Right ventricle myocardium superior (tissue), 1 donor: ENCODE measurements at places on chromosomes 5 and 9.

DNA sequence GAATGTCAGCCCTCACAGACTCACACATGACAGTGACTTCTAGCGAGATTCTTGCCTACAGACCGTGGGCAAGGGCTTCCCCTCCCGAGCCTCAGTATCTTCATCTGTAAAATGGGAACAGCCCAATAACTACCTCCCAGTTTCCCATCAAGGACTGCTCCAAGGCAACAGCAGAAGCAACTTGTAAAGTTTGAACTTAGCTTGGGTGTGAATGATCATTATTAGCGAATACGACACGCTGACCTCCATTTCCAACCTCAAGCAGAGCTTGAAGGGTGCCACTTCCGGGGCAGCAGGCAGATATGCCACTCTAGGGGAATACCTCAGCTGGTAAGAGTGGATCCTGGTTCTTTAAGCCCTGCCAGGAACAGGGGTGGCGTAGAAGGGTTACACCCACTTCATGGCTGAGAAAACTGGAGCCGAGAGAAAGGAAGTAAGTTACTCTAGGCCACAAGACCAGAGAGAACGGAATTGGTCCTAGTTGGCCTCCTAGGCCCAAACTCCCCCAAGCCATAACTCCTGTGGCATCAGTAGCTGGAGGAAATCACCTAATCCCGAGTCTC is 2.0 kb downstream of the RNF44 start:
- DNase-seq: no peak

GRCh38 chr9:120925535-120926396 is 830 bp downstream of the TRAF1 start:
- peak; percentile 53 for DNase-seq

DNA sequence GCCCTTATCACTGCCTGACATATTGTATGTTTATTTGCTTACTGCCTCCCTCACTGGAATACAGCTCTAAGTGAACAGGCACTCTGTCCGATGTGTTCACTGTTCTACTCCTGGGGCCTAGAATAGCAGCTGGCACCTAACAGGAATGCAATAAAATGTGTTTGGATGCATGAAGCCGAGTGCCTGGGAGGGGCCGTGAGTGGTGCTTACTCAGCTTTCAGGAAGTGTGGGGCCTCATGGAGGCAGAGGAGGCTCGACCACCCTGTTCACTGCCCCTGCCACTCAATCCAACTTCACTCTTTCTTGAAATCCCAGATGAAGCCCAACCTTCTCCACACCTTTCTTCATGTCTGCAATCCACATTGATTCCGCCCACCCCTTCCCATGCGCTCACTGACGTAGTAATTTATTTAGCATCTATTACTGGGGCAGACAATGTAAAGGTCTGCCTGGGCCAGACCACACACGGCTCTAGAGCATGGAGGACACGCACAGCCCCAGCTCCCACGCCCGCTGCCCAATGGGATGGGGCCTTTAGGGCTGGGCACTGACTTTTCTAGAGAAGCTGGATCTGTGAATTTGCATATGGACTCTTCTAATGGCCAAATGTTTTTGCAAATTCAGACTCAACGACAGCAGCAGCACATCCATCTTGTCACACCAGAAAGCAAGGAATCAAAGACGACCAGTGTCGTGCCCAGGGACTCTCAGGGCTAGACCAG is 21.3 kb downstream of the TBC1D9B start:
- DNase-seq: no peak

- DNase-seq: no peak
These were observed 164.8 kb downstream of the EPB41L4A start for GRCh38 chr5:112254303-112254702.

DNA sequence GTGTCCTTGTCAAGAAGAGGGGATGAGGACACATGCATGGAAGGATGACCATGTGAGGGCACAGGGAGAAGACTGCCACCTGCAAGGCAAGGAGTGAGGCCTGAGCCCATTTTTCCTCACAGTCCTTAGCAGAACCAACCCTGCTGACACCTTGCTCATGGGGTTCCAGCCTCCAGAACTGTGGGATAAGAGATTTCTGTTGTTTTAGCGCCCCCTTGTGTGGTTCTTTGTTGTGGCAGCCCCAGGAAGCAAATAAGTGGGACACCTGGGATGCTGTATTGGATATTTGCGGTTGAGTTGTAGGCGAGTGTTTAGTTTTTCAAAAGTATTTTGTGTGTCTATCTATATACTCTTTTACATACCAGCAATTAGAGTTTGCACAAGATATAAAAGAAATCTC is 206.4 kb downstream of the NXNL2 start:
- no peak for DNase-seq

- DNase-seq: peak; percentile 78
These were observed 45.6 kb downstream of the FOXI1 start for GRCh38 chr5:170151097-170151831.

DNA sequence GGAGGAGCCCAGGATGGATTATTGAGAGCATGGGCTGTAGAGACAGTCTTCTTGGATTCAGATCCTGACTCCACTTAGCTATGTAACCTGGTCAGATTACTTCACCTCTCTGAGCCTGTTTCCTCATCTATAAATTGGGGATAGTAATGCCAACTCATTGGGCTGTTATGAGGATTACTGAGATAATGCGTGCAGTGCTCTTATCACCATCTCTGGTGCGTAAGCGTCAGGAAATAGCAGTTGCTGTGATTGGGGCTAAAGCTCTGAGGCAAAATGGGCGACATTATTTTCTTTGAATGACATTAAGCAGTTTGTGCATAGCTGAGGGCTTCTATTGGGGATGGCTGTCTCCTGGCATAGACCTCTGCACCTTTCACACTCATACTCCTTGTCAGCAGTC is 995 bp upstream of the MSMP start:
- no peak for DNase-seq

DNA sequence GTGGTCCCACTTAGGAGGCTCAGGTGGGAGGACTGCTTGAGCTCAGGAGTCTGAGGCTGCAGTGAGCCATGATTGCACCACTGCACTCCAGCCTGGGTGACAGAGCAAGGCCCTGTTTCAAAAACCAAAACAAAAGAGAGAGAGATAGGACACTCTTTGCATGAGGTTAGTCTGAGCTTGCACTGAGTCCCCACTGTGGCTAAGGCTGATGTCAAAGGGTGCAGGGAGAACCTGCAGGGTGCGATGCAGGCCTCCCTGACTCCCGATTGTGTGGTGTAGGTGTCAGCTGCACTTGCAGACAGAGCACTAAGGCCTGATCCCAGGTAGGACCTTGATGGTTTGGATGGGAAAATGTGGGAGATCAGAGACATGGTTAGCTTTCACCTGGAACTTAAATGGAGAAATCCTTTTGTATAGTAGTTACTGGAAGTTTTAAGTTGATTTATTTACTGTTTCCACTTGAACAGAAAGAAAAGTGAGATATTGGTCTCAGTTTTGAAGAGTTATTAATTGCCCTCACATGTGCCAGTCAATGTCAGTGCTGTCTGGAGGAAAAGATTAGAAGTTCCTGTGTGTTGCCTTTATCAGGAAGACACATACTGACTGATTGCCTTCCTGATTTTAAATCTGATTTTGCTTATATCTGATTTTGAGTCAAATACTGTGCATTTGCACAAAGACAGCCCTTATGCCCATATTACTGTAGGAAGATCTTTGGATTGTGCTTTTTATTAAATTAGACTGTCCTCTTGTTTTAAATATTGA is 260.0 kb downstream of the MAST4 start:
- no peak for DNase-seq

DNA sequence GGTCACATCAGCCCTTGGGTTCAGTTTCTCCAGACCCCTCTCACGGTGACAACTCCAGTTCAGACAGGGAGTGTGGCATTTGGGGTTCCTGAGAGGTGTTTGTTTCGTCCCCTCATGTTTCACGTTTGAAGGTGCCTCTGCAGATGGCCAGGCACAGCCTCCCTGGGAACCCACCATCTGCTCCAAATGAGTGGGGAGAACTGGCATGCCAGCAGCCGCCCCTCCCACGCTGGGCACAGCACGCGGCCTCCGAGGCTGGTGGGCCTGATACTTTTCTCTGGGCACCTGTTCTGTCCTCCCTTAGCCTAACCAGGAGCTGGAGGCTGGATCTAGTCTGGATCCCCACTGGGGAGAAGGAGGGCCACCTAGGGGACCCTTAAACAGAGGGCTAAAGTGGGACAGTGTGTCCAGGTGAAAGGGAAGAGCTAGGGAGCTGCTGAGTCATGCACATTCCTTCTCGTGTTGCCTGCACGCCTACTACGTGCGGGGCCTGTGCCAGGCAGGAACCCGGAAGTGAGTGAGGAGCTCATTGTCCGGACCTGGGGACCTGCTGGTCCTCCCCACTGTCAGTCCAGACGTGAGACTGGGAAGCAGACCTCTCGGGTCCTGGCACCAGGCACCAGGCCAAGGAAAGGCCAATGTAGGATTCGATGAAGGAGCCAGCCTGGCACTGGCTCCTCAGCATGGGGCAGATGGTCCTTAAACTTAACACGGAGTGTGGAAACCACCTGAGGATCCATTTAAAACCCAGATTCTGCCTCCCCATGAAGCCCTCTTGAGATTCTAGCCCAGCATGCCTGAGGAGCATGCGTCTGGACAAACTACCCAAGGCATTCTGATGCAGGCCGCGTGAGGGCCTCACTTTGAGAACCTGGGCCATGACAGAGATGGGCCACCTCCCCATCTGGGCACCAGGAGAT is 11.7 kb downstream of the DNM1 start:
- no peak for DNase-seq

- DNase-seq: peak; percentile 71
These were observed 65.4 kb upstream of the TNFSF8 start for GRCh38 chr9:114995681-114996221.

GRCh38 chr5:87361536-87362213 is 51.1 kb downstream of the CCNH start:
- DNase-seq: no peak

GRCh38 chr9:122265149-122265915 is 650 bp downstream of the MRRF start:
- no peak for DNase-seq

DNA sequence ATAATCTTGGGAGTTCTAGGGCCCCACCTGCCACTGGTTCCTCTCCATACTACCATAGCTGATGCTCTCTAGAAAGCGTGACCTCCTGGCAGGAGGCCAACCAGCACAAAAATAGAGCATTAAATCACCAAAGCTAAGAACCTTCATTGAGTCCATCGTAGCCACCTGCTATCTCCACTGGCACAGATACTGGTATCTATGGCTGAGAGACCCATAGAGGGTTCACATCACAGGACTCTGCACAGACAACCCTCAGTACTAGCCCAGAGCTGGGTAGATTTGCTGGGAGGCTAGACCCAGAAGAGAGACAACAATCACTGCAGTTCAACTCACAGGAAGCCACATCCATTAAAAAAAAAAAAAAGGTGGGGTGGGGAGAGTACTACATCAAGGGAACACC is 509.1 kb downstream of the DTWD2 start:
- peak; percentile 42 for DNase-seq

GRCh38 chr5:163177971-163178370 is 259.4 kb upstream of the CCNG1 start:
- DNase-seq: no peak

DNA sequence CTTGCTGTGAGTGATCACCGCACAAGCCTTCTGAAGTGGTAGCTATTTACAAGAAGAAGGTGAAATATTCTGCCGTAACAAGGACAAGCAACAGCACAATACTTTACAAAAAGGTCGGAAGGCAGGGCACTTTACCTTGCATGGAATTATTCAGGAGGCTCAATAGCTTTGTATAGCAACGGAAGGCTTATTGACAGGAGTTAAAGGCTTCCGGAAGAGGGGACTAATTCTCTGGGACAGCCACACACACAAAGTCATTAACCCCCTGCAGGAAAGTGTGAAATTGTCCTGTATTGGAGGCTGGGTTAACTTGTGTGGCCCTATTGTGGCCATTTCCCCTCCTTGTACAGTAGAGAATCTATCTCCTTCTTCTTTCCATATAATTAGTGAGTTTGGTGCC is 199.3 kb upstream of the SEMA6A start:
- DNase-seq: no peak

DNA sequence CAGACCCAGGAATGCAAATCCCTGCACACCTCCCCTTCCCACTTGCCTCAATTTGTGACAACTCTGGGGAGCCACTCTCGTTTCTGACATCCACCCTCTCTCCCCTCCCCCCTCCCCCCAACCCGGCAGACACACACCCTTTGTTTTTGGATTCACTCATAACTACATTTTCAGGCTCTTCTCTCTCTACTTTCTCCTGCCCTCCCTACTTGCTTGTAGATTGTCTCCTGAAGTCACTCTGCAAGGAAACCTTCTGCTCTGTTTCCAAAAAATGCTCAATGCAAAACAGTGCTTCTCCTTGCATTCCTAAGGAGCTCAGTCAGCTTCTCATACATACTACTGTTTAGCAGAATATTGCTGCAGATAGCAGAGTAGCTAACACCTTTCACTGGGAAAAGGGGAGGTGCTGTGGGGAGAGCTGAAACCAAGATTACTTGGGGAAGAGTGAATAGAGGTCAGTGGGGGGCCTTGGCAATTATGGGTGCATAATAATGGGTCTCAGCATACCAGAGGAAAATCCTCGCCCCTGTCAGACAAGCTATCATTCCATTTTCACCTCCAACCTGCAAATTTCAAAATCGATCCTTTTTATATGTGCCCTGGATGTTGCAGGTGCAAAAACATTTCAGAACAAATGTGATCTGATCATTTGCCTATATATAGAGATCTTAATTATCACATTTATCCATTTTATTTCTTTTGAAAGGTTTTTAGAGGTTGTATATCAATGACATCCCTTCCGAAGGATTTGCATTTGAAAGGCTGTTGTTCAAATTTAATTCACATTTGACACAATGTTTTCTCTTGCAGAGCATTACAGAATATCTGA is 1860.7 kb upstream of the WWC1 start:
- DNase-seq: no peak

DNA sequence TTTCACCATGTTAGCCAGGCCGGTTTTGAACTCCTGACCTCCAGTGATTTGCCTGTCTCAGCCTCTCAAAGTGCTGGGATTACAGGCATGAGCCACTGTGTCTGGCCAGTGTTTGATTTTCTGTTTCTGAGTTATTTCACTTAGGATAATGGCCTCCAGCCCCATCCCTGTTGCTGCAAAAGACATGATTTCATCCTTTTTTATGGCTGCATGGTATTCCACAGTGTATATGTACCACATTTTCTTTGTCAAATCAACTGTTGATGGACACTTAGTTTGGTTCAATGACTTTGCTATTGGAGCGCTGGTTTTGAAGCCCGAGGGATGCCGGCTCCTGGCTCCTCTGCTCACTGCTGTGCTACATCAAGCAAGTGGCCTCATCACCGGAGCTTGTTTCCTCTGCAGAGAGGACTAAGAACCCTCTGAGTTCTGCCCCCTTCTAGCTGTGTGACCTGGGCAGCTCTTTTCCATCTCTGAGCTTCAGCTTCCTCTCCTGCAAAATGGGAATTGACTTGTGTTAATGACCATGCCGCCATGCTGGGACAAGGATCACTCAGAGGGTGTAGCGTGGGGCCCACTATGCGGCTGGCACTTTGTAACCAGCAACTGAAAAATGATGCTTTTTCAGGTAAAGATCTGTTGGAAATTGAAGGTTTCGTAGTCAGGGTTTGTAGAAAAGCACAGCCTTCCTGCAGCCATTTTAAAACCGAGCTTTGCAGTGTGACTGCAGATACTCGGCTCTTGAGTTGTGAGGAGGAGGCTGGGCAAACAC is 4.6 kb upstream of the NEURL1B start:
- no peak for DNase-seq
